ENCODE measurements at places on chromosomes 6 and 20.

DNA sequence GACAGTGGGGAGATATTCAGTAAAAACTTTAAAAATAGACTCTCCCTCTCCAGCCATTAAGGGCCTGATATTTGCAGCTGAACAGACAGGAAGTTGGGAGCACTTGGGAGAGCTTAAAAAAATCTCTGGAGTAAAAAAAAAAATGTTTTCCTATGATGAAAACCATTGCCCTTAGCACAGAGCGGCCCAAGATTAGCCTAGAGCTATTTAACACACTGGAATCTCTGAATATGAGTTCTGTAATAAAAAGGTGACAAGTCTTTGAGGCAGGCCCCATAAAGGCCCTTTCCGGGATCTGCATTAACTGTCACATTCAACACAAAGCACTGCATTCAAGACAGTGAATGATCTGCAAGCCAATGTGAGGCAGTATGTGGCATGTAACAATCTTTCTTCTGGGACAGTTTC lies 393.7 kb downstream of the ZFAND3 start:
- no peak for DNase-seq

DNA sequence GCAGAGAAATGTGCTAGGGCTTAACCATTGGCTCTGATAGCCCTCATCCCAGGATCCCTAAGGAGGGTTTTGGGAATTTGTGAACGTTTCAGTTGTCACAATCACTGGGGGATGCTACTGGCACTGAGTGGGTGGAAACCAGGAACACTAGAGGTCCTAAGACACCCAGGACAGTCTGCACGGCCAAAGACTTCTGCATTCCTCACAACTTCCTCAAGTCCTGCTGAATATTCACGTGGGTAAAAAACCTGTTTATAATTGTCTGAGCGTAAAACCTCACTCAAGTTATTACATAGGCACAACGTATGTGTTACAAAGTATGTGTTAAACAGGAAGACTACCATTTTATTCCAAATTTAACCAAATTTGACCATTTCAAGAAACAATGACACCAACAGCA lies 52.4 kb downstream of the GMDS start:
- DNase-seq = no peak

DNA sequence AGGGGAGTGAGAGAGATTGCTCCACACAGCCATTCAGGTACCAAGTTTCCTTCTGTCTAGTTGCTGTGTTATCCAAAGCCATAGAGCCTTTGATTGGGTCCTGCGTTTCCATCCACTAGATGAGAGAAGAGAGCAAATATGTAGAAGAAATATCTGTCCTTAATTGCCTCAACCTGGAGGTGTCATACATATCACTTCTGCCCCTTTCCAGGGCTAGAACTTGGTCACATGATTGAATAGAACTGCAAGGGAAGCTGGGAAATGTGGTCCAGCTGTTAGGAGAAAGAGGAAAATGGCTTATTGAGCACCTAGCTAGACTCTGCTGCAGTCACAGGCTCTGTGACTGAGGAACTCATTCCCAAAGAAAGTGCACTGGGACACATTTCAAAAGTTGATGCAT lies 115.6 kb upstream of the JAG1 start:
- no peak for DNase-seq

GRCh38 chr20:14951707-14952418 lies 614.5 kb upstream of the FLRT3 start:
- DNase-seq = no peak

DNA sequence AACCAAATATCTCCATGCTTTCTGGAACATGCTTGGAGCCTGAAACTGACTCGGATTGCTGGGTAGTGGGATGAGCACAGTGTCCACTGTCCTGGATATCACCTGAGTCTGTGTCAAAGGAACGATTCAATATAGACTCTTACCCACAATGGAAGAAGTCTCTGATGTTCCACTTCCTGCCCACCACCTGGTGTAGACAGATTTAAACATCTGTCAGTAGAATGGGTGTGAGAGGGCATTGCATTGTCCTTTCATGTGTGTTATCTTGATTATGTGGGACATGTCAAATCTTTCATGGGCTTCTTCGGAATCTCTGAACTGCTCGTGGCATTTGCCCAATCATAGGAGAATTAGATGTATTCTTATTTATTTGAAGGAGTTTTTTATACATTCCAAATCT lies 20.8 kb downstream of the ULBP3 start:
- no peak for DNase-seq

- no peak for DNase-seq
Observed at GRCh38 chr6:87791982-87792381, 89.9 kb upstream of the AKIRIN2 start.

GRCh38 chr6:36150283-36150682 lies 20.0 kb downstream of the MAPK13 start:
- no peak for DNase-seq

- no peak for DNase-seq
Observed at GRCh38 chr6:48169635-48170034, 58.6 kb upstream of the PTCHD4 start.

- DNase-seq = no peak
Observed at GRCh38 chr6:111865909-111866546, 7.2 kb downstream of the FYN start.

- DNase-seq = peak; percentile 39
Observed at GRCh38 chr6:170279977-170280688, 10.7 kb downstream of the DLL1 start.

All from activated T-cell treated with anti-CD3 and anti-CD28 coated beads, Interleukin-2, amount 50 U/mL, for 4 hours (primary cell).